Smooth muscle cell of trachea (primary cell): ENCODE measurements at places on chromosomes 12 and 14. TPM values are rescaled to one million over a fixed set of nuclear protein-coding genes. Genes with fewer than 3 reads are reported as not detected.

Gene SPTB
- total RNA-seq, result under 0.01 TPM in 1 of 2 replicates, not detected in the other

Gene PLEKHD1
- total RNA-seq, result under 0.01 TPM in 2 replicates

Gene ADAM21
- 0.99 and 1.5 TPM in 2 replicates for total RNA-seq

Gene CD163
- not detected in 2 replicates for total RNA-seq

Gene VASH1
- 3.1 and 6.3 TPM in 2 replicates for total RNA-seq

Gene UNC79
- under 0.01 and 0.33 TPM in 2 replicates for total RNA-seq

Gene ZDHHC22
- total RNA-seq, result not detected in 2 replicates

Gene KICS2
- total RNA-seq, result 7.1 and 9.9 TPM in 2 replicates

Gene OR6C2
- total RNA-seq, result not detected in 2 replicates

Gene GEMIN2
- 26.6 and 28.5 TPM in 2 replicates for total RNA-seq

Gene MYF5
- total RNA-seq, result not detected in 2 replicates

Gene PIANP
- total RNA-seq, result 0.33 and 1.0 TPM in 2 replicates

Gene AMN
- total RNA-seq, result 0.15 and 0.17 TPM in 2 replicates

Gene MYL2
- total RNA-seq, result not detected in 2 replicates

Gene SLC38A4
- under 0.01 and 1.2 TPM in 2 replicates for total RNA-seq

Gene KLRC3
- not detected in 2 replicates for total RNA-seq

Gene ZNF385A
- 2.9 and 11.7 TPM in 2 replicates for total RNA-seq

Gene CATSPERB
- total RNA-seq, result not detected in 2 replicates

Gene TPH2
- total RNA-seq, result not detected in 2 replicates

Gene DHRS1
- 19.8 and 22.1 TPM in 2 replicates for total RNA-seq

Gene TRHDE
- 26.5 and 42.5 TPM in 2 replicates for total RNA-seq

Gene RFLNA
- total RNA-seq, result not detected in 2 replicates

Gene RD3L
- total RNA-seq, result not detected in 2 replicates

Gene LTBP2
- total RNA-seq, result 165 and 248 TPM in 2 replicates

Gene RNASE1
- not detected in 2 replicates for total RNA-seq

Gene RPGRIP1
- total RNA-seq, result not detected in 2 replicates

Gene AKAP6
- total RNA-seq, result 0.29 and 0.50 TPM in 2 replicates

Gene CCDC175
- total RNA-seq, result not detected in 2 replicates

Gene PPP1R1A
- total RNA-seq, result not detected in 2 replicates

Gene PLEKHG7
- total RNA-seq, result not detected in 2 replicates

Gene SRRM4
- total RNA-seq, result under 0.01 TPM in 1 of 2 replicates, not detected in the other

Gene SLC7A8
- 14.7 and 24.8 TPM in 2 replicates for total RNA-seq

Gene IFNG-AS1
- total RNA-seq, result not detected in 2 replicates

Gene POLE2
- 2.3 and 21.2 TPM in 2 replicates for total RNA-seq

Gene CSRP2
- 6.0 and 10.8 TPM in 2 replicates for total RNA-seq

Gene MYF6
- not detected in 2 replicates for total RNA-seq

Gene PLA2G1B
- 0.33 TPM in 1 of 2 replicates, not detected in the other for total RNA-seq

Gene CYP27B1
- total RNA-seq, result 0.15 and 0.33 TPM in 2 replicates

Gene LAG3
- 0.15 and 0.17 TPM in 2 replicates for total RNA-seq

Gene ESR2
- 0.29 and 0.50 TPM in 2 replicates for total RNA-seq
